ENCODE measurements at places on chromosomes 2 and 18. TPM values are rescaled to one million over a fixed set of nuclear protein-coding genes. Genes with fewer than 3 reads are reported as not detected.

DNA sequence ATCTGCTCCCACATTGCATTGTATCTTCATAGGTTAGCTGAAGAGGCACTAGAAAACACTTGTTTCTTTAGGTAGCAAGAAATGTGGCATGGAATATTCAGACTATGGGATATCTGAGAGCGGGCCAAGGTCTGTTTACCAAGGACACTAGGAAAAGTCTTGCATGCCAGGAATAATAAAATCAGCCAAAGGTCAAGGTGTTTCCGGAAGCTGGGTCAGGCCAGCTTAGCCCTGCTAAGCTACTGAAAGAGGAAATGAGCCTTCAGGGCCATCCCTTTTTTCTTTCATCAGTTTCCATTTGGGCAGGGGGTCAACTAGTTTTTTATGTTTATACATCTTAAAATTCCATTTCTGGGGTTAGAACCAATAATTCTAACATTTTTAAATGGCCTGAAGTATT, 101.1 kb downstream of the DPP4 start:
- no peak for DNase-seq

DNA sequence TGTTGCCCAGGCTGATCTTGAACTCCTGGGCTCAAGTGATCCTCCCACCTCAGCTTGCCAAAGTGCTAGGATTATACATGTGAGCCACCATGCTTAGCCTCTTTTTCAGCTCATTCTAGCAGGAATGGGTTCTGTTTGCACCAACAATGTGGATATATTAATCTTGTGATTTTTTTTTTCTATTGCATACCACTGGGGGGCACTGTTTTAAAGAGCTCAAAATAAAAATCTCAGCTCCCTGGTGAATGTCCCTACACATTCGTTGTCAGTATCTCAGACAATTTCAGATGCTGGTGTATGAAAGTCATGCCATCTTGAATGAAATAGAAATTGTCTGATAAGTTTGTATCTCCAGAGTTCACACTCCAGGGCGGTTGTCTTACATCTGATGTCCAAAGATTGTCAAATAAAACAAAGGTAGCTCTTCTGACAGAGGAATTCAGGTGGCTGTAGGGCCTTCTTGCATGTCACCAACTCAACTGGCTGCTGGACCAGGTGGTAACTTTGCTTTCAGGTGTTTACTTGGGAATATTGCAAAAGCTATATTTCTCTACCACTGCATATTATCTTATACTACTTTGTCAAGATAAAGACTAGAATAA, 3.1 kb upstream of the MATN3 start:
- no peak for DNase-seq

- DNase-seq: no peak
These were observed 208.6 kb downstream of the RBM43 start for GRCh38 chr2:151052850-151053660.

GRCh38 chr2:20164061-20164733, 60.7 kb downstream of the SDC1 start:
- no peak for DNase-seq

DNA sequence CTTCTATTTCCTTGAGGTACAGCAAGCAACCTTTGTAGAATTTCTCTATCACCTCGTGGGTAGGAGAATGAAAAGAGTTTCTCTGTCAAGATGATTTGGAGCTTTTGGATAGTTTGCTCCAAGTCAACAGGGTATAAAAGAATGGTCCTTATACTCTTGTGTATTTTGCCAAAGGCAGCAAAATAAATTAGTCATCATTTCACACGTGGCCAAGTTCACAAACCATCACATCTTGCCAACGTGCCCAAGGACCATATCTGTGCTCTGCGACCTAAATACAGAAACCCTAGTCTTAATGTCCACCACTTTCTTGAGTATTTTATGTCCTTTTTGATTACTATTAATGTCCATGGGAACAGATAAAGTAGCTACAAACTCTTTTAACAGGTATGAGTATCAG, 262.9 kb downstream of the AFF3 start:
- no peak for DNase-seq

Gene NDUFV2
- 74.5 TPM for total RNA-seq

GRCh38 chr2:7721413-7721995, 804.3 kb downstream of the RNF144A start:
- no peak for DNase-seq

- no peak for DNase-seq
These were observed 6.0 kb downstream of the MAP3K2 start for GRCh38 chr2:127381762-127382161.
